ENCODE measurements at places on chromosomes 5 and 9.

- no peak for DNase-seq
Measured at GRCh38 chr9:130024597-130024994, 18.4 kb downstream of the FNBP1 start.

GRCh38 chr5:39648085-39648847 is 223.5 kb upstream of the DAB2 start:
- DNase-seq = no peak

DNA sequence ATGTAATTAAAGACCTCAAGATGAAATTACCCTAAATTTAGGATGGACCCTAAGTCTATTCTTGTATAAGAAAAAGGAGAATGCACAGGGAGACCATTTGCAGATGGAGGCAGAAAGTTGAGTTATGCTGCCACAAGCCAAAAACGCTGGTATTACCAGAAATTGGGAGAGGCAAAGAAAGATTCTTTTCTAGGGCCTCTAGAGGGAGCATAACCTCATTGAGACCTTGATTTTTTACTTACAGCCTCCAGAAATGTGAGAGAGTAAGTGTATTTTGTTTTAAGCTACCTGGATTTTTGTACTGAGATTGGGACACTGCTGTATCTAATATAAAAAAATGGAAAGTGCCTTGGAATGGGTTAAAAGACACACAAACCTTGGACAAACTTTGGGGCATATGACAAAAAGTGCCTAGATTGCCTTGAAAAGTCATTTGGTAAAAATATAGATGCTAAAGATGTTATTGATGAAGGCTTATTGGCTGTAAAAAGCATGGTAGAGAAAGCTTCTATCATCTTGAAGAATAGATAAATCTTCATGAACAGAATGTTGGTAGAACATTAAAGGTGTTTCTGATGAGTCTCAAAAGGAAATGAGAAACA is 174.7 kb upstream of the PRDM9 start:
- no peak for DNase-seq

GRCh38 chr5:37182667-37183066 is 66.5 kb downstream of the CPLANE1 start:
- DNase-seq = no peak

DNA sequence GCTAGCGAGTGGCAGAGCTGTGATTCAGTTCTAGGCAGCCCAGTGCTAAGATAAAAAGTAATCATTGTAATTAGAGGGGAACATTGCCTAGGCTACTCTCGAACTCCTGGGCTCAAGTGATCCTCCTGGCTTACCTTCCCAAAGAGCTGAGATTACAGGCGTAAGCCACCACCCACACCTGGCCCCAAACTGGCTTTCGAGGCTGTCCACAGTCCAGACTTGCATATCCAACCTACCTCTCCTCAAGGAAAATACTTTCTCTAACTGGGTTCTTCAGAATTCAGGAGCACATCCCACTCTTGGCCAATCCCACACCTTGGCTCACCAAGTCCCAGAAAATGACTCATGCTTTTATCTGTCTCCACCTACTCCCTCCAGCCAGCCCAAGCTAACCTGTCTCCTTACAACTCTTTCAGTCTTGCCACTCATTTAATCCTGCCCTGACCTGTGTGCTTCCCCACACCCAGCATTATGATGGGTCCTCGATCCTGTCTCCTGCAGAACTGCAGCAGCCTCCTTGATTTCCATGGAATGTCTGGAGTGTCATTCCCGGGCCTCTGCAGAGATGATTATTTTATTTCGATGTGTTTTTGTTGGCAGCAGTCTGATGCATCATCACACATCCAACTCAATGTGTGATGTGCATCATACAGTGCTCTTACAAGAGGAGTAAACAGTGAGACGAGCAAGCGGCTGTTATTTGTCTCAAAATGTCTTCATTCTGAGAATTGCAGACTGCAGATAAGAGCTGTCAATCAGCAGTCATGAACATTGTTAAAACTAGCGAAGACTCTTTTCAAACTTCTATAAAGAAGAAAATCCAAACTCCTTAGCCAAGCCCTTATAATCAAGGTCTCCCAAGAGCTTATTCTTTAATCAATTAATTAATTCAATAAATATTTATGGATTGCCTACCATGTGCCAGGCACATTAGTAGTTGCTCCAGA is 167.3 kb downstream of the SEC61B start:
- DNase-seq = no peak

DNA sequence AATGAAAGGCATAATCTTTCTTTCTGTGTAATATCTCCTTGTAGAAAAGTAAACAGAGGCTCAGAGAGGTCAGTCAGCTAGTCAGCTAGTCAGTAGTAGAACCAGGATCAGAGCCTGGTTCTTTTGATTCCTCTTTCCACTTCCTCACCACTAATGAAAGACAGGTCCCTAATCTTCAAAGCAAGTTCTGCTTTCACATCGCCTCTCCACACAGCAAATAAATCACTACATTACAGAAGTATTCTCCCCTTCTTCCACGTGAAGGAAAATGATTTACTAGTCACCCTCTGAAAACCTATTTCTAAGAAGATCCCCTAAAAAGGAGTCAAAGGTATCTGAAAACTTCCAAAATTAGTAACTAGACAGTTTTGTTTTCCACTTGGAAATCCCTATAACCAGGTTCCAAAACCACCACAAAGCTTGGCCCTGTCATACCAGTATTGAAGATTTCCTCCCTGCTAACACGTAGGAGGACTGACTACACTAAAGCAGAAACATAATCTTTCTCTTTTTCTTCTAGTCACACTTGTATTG is 140.5 kb upstream of the TARS1 start:
- no peak for DNase-seq

DNA sequence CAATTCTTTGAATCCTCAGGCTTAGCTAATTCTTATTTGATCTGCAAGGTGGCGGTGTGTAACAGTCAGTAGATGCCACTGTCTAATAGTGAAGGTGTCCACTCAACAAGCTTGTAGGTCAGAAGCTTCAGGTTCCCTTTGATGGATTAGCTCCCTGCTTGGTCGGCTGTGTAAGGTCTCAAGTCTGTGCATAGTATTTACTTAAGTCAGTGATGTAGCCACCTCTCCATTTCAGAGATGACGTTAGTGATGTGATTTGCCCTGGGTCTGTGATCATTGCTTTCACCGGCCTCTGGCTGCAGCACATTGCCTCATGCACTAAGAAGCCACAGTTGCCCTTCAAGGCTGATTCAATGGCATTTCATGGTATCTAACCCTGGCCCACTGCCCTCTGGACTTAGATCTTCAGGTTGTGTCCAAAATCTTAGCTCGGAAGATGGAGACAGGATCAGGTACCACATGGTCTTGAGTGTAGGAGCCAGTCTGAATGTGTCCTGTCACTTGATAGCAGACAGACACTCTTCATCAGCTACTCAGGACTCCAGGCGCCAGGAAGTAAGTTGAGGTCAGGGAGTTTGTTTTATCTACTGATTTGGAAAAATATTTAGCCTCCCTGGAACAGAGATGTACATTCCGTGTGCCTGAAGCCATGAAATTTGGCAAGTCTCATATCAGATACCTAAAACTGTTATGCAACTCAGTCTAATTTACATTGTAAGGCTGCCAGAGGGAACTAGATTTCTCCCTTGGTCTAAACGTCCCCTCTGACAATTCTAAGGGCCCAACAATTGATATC is 42.9 kb downstream of the SUB1 start:
- DNase-seq = no peak

- no peak for DNase-seq
Measured at GRCh38 chr9:104635456-104635855, 17.5 kb upstream of the OR13C9 start.

DNA sequence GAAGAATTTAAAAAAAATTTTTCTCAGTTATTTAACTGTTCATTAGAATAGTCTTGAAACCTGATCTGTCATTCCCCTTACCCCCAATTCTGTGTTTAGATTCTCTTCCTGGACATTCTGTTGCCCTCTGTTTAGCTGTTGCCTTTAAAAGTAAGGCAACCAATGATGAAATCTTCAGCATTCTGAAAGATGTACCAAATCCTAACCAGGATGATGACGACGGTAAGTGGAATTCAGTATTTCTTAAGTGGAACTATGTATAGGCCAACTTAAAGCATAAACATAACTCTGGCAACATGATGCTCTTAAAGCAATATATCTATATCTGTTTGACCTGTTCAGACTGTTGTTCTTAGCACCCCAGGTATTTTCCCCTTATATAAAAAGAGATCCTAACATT is 27.2 kb downstream of the NCBP1 start:
- no peak for DNase-seq

GRCh38 chr9:536597-537511 is 304.6 kb upstream of the DMRT1 start:
- no peak for DNase-seq

DNA sequence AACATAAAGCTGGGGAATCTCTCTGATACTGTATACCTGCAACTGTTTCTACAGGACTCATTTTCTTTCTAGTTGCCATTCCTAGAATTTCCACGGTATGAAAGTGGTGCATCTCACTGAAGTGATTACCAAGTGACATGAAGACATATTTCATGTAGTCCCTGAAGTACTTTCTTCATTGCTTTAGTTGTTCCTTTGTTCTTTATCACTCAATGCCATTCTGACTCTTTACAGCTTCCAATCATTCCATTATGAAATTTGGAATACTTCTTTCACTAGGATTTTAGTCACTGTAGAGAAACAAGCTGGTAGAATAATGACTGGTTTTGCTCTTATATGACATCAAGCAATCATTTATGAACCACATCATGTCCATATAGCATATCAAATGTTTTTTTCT is 645.1 kb downstream of the CDH18 start:
- no peak for DNase-seq

GRCh38 chr5:172570594-172571334 is 70.3 kb upstream of the NEURL1B start:
- no peak for DNase-seq

GRCh38 chr5:140253985-140254384 is 48.9 kb downstream of the PFDN1 start:
- no peak for DNase-seq

- no peak for DNase-seq
Measured at GRCh38 chr5:165173651-165174050, 1668.2 kb downstream of the MAT2B start.

DNA sequence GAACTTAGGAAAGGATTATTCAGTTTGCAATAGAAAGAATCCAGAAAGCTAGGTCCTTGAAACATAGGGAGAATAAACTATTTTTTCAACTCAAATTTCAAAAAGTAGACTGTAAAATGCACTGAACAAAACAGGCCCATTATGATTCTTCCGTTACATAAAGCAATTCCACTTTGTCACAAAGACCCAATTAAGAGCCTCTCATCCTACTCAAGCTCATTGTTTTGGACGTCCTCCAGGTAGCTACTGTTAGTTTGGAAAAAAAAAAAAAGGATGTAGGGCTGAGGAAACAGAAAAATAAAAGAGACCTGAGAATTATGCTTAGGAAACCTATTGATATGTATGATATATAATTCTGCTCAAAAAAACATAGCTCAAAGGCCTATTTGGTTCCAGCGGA is 74.0 kb downstream of the DIRAS2 start:
- no peak for DNase-seq

DNA sequence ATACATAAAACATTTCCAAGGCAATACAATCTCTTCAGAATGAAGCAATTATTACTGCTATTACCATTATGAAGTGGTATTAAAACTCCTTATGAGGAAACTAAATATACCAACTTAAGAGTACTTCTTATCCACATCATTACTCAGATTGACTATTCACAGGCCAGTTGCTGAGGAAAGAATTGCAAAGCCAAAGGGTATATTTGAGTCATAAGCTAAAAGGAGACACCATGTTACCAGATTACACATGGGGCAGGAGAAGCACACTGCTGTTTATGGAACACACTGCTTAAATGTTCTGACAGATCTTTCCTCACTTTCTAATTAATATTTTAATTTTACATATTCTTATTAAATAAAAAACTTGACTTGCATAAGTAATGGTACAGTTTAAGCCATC is 1726.4 kb upstream of the NUDT12 start:
- no peak for DNase-seq

DNA sequence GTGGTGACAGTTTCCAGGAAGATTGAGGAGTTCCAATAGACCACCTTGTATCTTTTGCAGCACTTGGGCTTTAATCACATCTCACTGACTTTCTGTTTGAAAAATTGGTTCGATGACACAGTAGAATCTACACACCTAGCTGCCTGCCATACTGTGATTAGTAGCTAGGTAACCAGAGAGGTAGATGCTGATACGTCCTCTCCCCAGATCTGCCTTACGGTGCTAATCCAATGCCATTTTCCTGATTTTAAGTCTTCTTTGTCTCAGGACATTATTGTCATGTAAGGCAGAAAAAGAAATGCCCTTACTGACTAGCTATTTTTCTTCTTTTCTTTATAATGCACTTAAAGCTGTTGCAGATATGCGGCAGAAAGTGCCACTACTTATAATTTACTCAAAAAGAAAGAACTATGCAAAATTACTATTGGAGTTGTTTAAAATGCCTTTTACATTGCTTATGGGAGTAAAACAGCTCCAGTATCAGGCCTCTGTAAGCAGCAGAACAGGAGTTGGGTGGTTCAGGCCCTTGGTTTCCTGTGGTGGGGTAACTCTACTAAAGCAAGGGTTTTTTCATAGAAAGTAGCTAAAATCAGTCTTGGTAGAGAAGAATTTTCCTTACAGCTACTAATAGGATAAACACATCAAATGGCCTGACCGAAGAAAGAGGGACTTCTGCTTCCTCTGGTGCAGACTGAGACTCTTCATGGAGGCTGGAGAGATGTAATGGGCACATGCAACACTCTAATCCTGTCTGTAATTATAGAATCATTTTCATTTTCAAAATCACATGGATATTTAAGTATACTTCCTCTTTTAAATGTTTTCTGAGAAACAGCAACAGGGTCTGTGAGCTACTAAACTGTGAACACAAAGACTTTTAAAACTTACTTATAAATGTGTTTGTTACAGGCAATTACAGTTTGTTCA is 177.2 kb downstream of the MAPKAP1 start:
- DNase-seq = no peak

DNA sequence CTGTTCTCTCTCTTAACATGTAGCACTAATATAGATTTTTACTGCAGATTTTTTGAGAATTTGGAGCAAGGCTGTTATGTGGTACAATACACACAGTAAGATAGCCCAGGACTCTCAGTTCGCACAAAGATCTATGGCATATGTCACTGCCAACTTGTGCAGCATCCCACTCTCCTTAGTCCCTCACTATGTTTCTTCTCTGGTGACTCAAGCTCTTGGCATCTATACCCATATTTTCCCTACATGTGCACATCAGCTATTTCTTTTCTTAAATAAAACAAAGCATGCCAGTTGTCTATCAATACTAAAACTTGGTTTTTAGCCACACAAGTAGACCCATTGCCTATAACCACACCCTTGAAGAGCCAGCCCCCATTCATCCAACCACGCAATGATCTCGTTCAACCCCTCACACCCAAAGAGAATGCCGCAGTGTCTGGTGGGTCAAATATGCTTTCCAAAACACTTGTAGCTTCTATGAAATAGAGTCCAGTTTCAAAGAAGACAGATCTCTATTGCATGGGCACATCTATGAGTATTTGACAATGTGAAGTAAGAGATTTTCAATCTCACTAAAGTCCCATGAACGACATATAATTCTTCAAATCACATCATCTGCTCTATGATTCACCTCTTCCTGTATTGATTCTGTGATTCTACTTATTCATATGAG is 18.2 kb upstream of the IL7R start:
- DNase-seq = no peak

GRCh38 chr5:133643365-133643764 is 31.0 kb upstream of the FSTL4 start:
- no peak for DNase-seq
